ENCODE measurements at places on chromosomes 13 and 19.
A peak's percentile ranks its signal among the peaks of the same experiment; 100 is the strongest.

DNA sequence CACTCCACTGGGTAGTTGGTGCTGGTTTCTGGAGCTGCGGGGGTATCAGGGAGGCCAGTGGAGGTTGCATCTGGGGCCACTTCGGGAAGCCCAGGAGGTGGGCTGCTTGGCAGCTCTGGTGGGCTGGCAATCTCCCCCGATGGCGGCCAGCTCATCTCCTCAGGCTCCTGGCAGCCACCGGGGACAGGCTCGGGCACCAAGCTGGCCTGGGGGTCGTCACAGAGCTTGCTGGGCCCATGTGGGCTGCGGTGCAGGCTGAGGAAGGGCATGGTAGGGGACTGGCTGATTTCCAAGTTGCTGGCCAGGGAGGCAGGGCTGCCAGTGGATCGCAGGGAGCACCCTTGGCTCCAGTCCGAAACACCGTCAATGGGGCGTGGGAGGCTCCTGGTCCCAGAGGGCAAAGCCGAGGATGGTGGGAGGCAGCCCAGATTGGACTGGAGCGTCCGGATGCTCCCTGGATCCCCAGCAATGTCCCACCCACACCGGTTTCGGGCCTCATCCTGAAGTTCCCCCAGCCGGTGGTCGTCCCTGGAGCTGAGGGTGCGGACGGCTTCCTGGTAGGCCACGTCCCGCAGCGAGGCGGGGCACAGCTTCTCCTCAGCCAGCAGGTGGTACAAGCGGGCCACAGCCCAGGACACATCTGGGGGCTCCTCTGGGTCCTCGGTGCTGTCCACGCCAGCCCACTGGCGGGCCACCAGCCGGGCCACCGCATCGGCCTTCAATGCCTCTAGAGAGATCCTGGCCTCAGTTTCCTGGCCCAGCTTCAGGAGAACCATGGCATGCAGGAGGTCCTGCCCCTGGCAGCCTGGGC is 13.8 kb downstream of the TICAM1 start:
- no peak for DNase-seq

DNA sequence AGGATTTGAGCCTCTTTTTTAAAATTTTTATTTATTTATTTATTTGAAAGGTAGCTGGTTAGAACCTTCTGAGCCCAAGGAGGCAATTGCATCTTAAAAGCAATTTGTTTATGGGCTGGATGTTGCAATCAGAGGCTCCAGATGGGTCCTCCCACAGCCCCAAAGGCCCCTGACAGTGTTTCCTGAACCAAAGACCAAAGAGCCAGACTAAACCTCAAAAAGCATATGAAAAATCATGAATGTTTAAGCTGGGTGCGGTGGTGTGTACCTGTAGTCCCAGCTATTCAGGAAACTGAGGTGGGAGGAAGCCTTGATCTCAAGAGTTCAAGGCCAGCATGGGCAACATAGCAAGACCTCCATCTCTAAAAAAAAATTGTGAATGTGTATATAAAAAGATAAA is 67.8 kb upstream of the RGCC start:
- peak; percentile 46 for DNase-seq

- peak; percentile 52 for DNase-seq
Observed at GRCh38 chr13:28093881-28094280, 6.5 kb downstream of the FLT3 start.

DNA sequence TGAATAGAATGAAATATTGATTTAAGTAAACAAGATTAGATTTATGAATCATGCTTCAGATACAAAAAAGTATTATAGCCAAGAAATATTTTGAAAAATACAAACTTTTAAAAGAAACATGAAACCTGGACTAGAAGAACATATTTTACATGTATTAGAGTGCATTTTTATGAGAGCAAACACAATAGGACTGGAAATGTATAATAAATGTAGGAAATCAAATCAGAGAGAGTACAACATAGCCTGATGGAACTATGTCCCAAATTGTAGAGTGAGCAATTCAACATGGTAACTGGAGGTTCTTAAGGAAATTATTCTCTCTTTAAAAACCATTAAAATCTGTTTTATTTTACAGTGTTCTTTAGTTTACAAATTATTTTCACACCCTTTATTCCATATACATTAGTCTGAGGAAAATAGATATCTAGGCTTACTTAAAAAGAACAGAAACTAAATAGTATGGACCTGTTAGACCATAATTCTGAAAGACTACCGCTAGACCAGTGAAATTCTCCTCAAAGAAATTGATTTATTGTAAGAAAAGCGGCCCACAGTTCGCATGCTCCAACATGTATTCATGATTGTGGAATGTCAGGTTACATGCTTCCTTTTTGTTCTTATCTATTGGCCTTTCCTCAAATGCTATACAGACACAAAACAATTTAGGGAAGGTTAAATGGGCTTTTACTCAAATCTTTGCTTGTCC is 1526.5 kb upstream of the SLC10A2 start:
- DNase-seq, result no peak

- peak; percentile 22 for DNase-seq
Observed at GRCh38 chr13:51066091-51066831, 44.8 kb downstream of the C13orf42 start.

GRCh38 chr13:44764302-44764692 is 188.2 kb upstream of the TSC22D1 start:
- no peak for DNase-seq

GRCh38 chr13:51324714-51325420 is 14.6 kb upstream of the SERPINE3 start:
- DNase-seq, result no peak

DNA sequence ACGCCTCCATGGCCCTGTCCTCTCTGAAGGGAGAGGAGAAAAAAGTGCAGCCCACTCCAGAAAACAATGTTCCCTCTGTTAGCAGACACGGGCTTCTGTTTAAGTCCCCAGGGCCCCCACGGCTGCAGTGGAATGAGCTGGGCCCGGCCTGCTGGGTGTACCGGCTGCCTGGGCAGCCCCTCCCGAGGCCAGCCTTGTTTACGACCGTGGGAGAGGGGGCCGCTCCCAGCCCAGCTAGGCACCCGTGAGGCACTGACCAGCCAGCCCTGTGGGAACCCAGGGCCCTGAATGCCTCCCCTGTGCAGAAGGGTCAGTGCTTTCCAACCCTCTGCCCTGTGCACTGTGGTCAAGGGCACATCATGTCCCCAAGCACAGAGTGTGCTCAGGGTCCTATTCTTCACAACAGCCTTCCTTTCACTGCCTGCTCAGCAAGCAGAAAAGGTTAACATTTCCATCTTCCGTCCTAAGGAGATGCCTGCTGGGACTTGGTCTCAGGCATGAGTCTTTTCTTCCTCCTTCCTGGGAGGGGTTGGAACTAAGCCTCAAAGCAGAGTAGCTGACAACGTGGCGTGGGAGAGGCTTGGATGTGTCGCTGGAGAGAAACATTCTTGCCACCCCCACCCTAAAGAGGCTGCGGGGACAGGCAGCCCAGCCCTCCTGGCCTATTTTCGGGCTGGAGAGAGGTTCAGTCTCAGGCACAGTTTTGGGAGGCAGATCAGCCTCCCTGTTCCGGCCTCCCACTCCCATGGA is 90.1 kb downstream of the RGCC start:
- DNase-seq, result no peak

- DNase-seq, result no peak
Observed at GRCh38 chr13:22060187-22060586, 389.3 kb downstream of the FGF9 start.

DNA sequence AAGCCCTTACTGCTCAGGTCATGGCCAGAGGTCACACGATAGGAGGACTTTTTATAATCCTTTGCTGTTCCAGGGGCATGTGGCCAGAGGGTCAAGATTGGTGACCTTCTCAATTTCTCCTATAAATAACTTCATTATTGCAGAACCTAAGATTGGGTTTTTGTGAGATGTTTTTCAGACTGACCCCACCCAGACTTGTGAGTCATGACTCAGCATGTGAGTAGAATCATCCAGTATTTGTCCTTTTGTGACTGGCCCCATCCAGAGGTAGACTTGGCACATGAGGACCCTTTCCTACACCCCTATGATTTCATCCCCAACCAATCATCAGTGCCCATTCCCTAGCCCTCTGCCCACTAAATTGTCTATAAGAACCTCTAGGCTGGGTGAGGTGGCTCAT is 84.5 kb upstream of the ABCC4 start:
- DNase-seq, result no peak

- no peak for DNase-seq
Observed at GRCh38 chr13:73449252-73449651, 390.4 kb downstream of the KLF5 start.

DNA sequence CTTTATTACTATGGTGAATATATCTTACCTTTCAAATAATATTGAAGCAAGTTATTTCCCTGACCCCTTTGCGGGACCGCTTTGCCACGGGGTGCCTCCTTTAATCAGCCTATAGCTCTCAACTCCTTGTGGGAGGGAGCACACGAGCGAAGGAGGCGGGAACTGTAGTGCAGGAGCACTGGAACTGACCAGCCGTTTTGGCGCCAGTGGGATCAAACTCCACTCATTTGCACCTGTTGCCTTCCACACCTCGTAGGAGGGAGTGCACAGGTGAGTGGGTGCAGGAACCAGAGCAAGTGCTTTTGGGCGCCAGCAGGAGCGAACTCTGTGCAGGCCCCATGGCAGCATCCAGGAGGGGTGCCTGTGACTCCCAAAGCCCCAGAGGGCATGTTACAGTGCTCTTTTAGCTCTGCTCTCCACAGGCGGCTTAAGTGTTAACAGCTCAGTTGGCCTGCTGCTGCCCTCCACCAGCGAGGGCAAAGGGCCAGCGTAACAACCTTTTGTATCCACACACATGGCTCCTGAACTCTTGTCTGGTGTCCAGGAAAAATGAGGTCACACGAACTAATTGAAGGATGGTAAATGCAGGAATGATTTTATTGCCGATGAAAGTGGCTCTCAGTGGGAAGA is 206.9 kb downstream of the GGACT start:
- no peak for DNase-seq

DNA sequence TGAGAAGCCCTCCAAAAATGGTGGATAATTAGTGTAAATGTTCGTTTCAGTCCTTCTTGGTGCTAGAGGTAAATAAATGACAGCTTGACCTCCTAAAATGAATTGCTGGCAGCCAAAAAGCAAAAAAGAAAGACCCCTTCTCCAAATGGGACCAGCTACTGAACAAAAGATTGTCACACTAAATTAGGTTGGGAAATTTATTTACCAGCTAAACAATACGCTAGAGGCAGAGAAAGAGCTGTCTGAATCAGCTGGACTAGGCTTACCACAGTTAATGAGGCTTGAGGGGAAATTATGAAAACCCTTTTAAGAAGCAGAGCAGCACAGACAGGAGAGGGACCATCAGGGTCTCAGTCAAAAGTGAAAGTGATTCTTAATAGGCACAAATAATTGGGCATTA is 498.9 kb downstream of the SUCLA2 start:
- no peak for DNase-seq

- peak; percentile 20 for DNase-seq
Observed at GRCh38 chr19:46746281-46747057, at the start of gene STRN4. Gene STRN4, minus strand, starts transcription at chr19:46746450. Its CDS starts 20 bp downstream, at chr19:46746430.

DNA sequence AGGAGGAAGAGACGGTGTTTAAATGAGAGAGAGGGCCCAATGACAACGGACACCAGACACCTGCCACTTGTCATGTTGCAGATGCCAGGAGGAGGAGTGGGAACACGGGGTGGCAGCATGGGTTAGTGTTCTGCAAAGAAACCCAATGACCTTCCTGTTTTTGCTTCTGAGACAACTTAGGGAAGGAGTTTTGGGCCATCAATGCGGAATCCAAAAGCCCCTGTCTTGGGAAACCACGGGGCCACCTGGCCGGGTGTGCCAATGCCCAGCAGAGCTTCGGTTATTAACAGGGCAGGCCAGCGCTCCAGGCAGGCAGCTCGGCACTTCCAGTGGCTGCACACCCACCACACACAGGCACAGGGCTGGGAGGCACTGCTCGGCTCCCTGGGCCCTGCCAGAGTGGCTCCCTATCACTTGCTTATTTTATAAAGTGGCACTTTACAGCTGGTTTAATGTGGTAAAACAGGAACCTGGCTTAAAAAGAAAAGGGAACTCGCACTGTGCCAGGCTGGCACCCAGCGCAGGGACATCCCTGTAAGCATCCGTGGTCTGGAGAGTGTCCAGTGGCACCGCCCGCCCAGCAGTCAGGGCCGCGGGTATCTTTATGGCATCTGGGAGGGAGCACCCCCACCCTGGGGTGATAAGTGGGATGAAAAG is 19.1 kb downstream of the ELL start:
- DNase-seq, result peak; percentile 51

- no peak for DNase-seq
Observed at GRCh38 chr13:99295488-99296252, 11.5 kb downstream of the GPR183 start.

GRCh38 chr13:90118467-90119071 is 1228.9 kb upstream of the MIR17HG start:
- no peak for DNase-seq

DNA sequence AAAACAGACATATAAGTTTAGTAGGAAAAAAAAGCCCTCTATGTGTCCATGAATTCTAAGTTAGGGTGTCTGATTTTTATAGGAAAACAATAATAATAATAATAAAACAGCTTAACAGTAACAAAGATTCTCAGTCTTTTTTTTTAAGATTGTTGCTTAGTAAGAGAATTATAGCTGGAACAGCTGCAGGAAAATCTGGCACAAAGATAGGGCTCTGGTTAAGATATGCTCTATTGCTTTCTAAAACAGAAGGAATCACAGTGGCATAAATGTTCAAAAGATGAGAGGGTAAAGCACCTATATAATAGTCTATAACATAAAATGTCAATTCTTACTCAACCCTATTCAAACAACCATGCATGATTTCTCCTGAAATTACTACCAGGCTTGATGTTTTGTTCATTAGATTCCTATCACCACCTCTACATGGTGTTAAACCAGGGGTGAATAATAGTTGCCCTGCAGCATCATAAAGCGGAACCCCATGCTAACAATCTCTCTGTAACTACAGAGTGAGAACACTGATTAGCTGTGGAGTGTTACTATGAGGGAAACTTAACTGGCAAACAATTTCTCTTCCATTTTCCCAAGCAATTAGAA is 541.4 kb upstream of the MIR17HG start:
- DNase-seq, result no peak

DNA sequence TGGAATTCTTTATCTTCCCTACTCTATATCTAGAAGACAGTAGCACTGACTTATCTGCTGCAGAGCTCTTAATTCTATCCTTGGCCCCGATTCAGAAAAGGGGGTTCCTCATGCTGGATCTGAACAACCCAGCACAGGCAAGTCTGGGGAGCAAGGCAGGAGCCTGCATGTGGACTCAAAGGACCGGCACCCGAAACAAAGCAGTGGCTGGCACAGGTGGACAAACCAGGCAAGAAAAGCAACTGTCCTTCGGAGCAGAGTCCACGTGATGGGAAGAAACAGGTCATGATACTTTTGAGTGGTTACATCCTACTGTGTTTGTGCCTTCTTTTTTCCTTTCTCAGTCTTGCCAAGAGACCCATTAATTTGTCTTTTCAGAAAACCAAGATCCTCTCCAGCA is 38.3 kb downstream of the GPR42 start:
- no peak for DNase-seq

All from bone marrow (tissue), 2 donors.